Esophagus muscularis mucosa (tissue), 4 donors: ENCODE measurements at places on chromosomes 1 and 21. TPM values are rescaled to one million over a fixed set of nuclear protein-coding genes. Genes with fewer than 3 reads are reported as not detected.

Gene BCAR3
- 35.6 TPM for total RNA-seq

DNA sequence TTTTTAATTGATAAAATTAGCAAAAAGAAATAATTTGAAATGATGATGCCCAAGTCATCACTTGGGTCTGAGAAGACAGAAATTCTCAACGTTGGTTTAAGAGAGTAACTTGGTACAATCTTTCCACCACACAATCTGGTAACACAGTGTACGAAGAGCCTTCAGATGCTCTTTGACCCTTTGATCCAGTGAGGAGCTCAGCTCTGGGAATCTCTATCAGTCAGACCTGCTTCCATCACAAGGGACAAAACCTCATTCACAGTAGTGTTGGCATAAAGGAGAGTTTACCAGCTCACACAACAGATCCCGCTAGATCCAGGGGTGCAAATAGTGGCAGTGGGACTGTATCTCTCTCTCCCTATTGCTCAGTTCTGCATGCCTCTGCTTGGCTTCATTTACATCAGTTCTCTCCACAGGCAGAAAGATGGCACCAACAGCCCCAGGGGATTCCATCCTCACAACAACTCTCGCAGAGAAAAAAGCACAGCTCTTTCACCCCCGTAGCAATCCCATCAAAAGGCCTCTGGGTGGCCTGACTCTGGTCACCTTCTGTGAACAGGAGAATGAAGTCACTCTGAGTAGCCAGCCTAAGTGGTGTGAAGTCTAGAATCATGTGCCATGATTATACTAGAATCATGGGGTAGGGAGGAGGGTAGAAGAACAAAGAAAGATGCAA is 119.7 kb downstream of the ZNF281 start:
- H3K4me1 ChIP-seq, result no peaks in the 10 kb centered on the region
- no peak overlapping the region for H3K27ac ChIP-seq
- no peak overlapping the region for H3K4me3 ChIP-seq
- no peaks in the 10 kb centered on the region for H3K36me3 ChIP-seq
- DNase-seq, result no peak

- H3K27ac ChIP-seq, result no peak overlapping the region
- H3K4me1 ChIP-seq, result peaks cover 12% of the 10 kb centered on the region
- DNase-seq, result no peak
- no peak overlapping the region for H3K4me3 ChIP-seq
These were observed 34.7 kb upstream of the EXOSC10 start for GRCh38 chr1:11134251-11134897.

GRCh38 chr1:1437904-1438376 is 2.5 kb downstream of the VWA1 start:
- H3K4me3 ChIP-seq, result peak overlapping the region; percentile 70
- H3K4me1 ChIP-seq, result peaks cover 89% of the 10 kb centered on the region
- no peaks in the 10 kb centered on the region for H3K27me3 ChIP-seq
- no peak for DNase-seq
- peak overlapping the region; percentile 97 for H3K27ac ChIP-seq
- H3K36me3 ChIP-seq, result peaks cover 24% of the 10 kb centered on the region

Gene ADAMTS1
- total RNA-seq, result 60.6 TPM

GRCh38 chr1:154502066-154502743 is at the start of the genes SHE and TDRD10:
SHE (minus strand) TSS chr1:154502412; CDS start chr1:154502026, 386 bp downstream.
TDRD10 (plus strand) TSS chr1:154502219; CDS start chr1:154506904, 4,685 bp downstream.
- H3K27me3 ChIP-seq, result peaks cover 40% of the 10 kb centered on the region
- peak within 1 kb of the TSS; percentile 50 for H3K27ac ChIP-seq

DNA sequence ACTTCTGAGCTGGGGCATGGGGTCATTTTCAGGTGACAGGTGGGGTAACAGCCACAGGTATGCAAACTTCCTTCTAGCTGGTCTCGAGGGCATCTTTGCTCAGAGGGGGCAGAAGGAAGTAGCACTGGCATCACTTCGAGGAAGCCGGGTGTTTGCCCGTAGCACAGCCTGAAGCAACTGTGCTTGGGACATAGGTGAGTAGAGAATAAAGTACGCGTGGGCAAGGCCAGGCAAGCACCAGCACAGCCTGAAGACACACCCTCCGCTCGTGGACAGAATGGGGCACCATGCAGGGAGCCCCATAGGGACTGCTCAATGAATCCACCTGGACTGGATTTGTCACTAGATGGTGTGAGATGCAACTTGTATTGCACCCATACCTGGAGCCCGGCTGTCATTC is 167.1 kb downstream of the KCNJ6 start:
- H3K4me3 ChIP-seq, result no peak overlapping the region
- peaks cover 15% of the 10 kb centered on the region for H3K4me1 ChIP-seq
- H3K27ac ChIP-seq, result no peak overlapping the region
- no peaks in the 10 kb centered on the region for H3K36me3 ChIP-seq
- H3K27me3 ChIP-seq, result no peaks in the 10 kb centered on the region
- DNase-seq, result no peak

Gene H3-3A
- total RNA-seq, result 353 TPM

Gene ABCD3
- 25.0 TPM for total RNA-seq

- DNase-seq, result no peak
- no peak overlapping the region for H3K4me3 ChIP-seq
- H3K4me1 ChIP-seq, result no peaks in the 10 kb centered on the region
- no peak overlapping the region for H3K27ac ChIP-seq
- no peaks in the 10 kb centered on the region for H3K27me3 ChIP-seq
These were observed 184.2 kb upstream of the CHODL start for GRCh38 chr21:18060402-18060801.

DNA sequence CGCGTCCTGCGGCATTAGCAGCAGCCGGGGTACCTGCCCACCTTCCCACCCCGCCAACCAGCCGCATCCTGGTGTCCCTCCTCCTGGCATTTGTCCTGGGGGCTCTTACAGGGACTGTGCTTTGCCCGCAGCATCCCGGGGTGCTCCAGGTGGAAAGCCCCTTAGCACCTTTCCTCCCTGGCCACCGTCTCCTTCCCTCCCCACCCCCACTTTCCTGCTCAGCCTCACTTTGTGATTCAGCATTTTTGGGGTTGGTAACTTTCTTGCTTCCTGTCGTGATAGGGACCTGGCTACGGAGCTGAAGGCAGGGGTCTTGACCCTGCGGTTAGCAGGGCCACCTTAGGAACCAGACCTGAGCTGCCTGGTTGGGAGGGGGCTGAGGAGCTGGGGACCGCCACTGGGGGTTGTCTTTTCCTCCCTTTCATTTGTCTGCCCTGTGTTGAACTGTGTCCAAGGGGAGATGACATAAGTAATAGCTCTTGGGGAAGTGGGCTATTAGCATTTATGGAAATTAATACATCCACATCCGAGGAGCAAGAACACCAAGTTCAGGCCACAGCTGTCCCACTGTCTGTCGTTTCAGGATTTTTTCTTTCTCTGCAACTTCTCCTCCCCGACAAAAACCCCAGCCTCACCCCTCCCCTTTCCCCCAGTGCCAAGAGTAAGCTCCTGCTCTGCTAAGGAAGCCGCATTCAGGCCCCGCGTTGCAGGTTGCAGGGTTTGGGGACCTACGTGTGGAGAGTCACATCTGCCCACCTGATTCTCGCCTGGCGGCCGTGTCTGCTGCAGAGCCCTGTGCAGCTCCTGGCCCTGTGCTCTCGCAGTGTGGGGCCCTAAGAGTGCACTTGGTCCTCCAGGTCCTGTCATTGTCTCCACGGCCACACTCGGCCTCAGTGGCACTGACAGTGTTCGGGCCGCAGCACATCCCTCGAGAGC is 1.6 kb upstream of the NPHP4 start:
- DNase-seq, result no peak
- H3K27ac ChIP-seq, result no peak overlapping the region
- peaks cover 22% of the 10 kb centered on the region for H3K4me1 ChIP-seq
- H3K27me3 ChIP-seq, result no peaks in the 10 kb centered on the region

Gene LCE6A
- total RNA-seq, result not detected

GRCh38 chr1:171212607-171213351 is 27.7 kb downstream of the FMO2 start:
- H3K27ac ChIP-seq, result no peak overlapping the region
- no peak overlapping the region for H3K4me3 ChIP-seq
- no peaks in the 10 kb centered on the region for H3K36me3 ChIP-seq
- no peaks in the 10 kb centered on the region for H3K27me3 ChIP-seq

Gene CHIT1
- 0.11 TPM for total RNA-seq

Gene GPA33
- 0.57 TPM for total RNA-seq

GRCh38 chr1:90713741-90714509 is 3.2 kb downstream of the BARHL2 start:
- H3K27me3 ChIP-seq, result peaks cover 84% of the 10 kb centered on the region
- DNase-seq, result peak; percentile 85
- peaks cover 34% of the 10 kb centered on the region for H3K4me1 ChIP-seq
- H3K4me3 ChIP-seq, result no peak overlapping the region
- H3K36me3 ChIP-seq, result no peaks in the 10 kb centered on the region
- no peak overlapping the region for H3K27ac ChIP-seq

Gene LCE4A
- not detected for total RNA-seq

Gene GABRD
- not detected for total RNA-seq

DNA sequence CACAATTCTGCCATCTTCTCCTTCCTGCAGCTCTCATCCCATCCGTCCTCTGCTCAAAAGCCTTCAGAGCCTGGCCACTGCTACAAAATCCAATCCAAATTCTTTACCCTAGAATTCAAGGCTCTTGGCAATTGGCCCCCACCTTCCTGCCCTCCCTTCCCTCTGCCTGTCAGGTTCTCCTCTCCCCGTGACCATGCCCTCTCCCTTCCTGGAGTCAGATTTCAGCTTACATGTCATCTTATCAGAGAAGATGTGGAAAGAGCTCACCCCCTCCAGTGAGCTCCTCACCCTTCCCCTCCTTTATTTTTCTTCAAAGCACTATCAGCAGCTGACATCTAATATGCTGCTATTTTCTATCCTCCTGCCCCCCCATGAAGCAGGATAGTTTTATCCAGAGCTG is 86.9 kb downstream of the GRIK3 start:
- H3K27me3 ChIP-seq, result no peaks in the 10 kb centered on the region
- no peaks in the 10 kb centered on the region for H3K4me1 ChIP-seq
- H3K4me3 ChIP-seq, result no peak overlapping the region
- no peak for DNase-seq
- H3K27ac ChIP-seq, result no peak overlapping the region

GRCh38 chr1:115496904-115497527 is 144.8 kb upstream of the VANGL1 start:
- H3K4me3 ChIP-seq, result no peak overlapping the region
- H3K36me3 ChIP-seq, result no peaks in the 10 kb centered on the region
- H3K27me3 ChIP-seq, result no peaks in the 10 kb centered on the region

Gene RPE65
- total RNA-seq, result not detected

Gene MNDA
- total RNA-seq, result 19.7 TPM

GRCh38 chr1:109184687-109185086 is 29.0 kb upstream of the SARS1 start:
- H3K4me1 ChIP-seq, result peaks cover 55% of the 10 kb centered on the region
- no peaks in the 10 kb centered on the region for H3K36me3 ChIP-seq
- peak overlapping the region; percentile 77 for H3K27ac ChIP-seq

- H3K4me1 ChIP-seq, result peaks cover 39% of the 10 kb centered on the region
- DNase-seq, result no peak
- H3K36me3 ChIP-seq, result peaks cover 13% of the 10 kb centered on the region
- no peaks in the 10 kb centered on the region for H3K27me3 ChIP-seq
- no peak overlapping the region for H3K27ac ChIP-seq
- no peak overlapping the region for H3K4me3 ChIP-seq
These were observed 9.7 kb downstream of the IFI6 start for GRCh38 chr1:27662261-27662660.
